ENCODE measurements at places on chromosomes 3 and 15.
A peak's percentile ranks its signal among the peaks of the same experiment; 100 is the strongest.

DNA sequence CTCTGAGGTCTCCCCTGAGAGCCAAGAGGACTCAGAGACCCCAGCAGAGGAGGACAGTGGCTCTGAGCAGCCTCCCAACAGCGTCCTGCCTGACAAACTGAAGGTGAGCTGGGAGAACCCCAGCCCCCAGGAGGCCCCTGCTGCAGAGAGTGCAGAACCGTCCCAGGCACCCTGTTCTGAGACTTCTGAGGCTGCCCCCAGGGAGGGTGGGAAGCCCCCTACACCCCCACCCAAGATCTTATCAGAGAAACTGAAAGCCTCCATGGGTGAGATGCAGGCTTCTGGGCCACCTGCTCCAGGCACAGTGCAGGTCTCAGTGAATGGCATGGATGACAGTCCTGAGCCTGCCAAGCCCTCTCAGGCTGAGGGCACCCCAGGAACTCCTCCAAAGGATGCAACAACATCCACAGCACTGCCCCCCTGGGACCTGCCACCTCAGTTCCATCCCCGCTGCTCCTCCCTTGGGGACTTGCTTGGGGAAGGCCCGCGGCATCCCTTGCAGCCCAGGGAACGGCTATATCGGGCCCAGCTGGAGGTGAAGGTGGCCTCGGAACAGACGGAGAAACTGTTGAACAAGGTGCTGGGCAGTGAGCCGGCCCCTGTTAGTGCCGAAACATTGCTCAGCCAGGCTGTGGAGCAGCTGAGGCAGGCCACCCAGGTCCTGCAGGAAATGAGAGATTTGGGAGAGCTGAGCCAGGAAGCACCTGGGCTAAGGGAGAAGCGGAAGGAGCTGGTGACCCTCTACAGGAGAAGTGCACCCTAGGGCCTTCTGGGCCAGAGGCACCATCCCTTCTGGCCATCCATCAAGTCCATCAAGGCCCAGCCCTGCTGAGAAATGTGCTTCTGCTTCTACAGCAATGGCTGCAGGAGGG lies 23.6 kb downstream of the PLEKHO2 start:
- no peak for DNase-seq
- H3K27me3 ChIP-seq = no peaks in the 10 kb centered on the region
- H3K27ac ChIP-seq = peak overlapping the region; percentile 62
- no peak overlapping the region for H3K4me3 ChIP-seq

DNA sequence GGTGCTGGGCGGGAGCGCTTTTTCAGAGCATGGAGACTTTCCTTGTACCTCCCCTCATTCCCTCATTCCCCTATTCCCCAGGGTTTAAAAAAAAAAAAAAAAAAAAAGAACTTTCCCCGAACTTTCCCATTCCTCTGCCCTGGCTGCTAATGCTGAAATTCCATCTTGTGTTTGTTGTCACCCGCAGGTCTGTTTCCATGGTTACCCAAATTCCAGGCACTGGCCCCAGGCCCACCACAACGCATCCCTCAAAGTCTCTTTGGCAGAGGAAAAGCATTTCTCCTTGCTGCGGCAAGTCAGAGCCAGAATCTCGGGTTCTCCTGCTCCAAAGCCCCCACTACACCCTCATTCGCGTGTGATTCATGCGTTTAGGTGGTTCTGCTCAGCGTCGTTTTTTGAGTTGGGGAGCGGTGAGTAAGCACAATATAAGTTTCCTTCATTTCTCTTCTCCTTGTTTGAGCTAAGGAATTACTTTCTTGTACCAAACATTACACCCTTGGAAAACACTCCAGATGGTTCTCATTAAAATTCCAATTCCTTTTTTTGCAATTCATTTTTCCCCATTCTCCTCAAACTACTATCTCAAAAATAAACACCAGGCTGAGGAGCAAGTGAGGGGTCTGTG lies 21.6 kb downstream of the ANAPC13 start:
- H3K36me3 ChIP-seq = no peaks in the 10 kb centered on the region
- H3K27ac ChIP-seq = no peak overlapping the region
- DNase-seq = no peak
- no peaks in the 10 kb centered on the region for H3K4me1 ChIP-seq

DNA sequence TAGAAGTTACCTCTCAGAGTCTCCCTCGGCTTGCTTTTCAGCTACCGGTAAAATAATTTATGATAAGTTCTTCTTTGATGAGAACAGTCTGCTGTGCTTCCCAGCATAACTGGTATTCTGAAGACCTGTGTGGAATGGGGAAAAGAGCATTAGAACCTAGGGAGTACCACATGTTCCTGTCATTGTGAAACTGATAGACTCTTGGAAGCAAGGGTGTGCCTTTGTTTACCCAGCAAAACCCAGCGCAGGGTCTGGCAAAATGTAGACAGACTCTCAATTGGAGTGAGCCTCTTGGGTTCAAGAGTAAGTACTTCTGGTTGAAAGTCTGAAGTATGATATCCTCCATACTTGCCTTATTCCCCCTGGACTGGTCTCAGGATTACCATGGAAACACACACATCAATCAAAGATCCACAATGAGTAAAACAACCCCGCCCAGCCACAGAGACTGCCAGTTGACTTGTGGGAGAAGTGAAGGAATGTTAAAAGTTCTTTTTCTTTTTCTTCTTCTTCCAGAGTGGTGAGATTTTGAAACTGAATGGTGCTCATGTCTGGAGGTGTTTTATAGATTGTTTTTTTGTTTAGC lies 652.4 kb upstream of the NAALADL2 start:
- H3K4me1 ChIP-seq = no peaks in the 10 kb centered on the region
- H3K4me3 ChIP-seq = no peak overlapping the region
- H3K27me3 ChIP-seq = no peaks in the 10 kb centered on the region
- H3K36me3 ChIP-seq = no peaks in the 10 kb centered on the region
- no peak overlapping the region for H3K27ac ChIP-seq

- no peak overlapping the region for H3K4me3 ChIP-seq
- H3K4me1 ChIP-seq = peaks cover 17% of the 10 kb centered on the region
- H3K27me3 ChIP-seq = no peaks in the 10 kb centered on the region
- no peaks in the 10 kb centered on the region for H3K36me3 ChIP-seq
- no peak for DNase-seq
- no peak overlapping the region for H3K27ac ChIP-seq
Observed at GRCh38 chr3:190562866-190563510, 49.1 kb downstream of the IL1RAP start.

DNA sequence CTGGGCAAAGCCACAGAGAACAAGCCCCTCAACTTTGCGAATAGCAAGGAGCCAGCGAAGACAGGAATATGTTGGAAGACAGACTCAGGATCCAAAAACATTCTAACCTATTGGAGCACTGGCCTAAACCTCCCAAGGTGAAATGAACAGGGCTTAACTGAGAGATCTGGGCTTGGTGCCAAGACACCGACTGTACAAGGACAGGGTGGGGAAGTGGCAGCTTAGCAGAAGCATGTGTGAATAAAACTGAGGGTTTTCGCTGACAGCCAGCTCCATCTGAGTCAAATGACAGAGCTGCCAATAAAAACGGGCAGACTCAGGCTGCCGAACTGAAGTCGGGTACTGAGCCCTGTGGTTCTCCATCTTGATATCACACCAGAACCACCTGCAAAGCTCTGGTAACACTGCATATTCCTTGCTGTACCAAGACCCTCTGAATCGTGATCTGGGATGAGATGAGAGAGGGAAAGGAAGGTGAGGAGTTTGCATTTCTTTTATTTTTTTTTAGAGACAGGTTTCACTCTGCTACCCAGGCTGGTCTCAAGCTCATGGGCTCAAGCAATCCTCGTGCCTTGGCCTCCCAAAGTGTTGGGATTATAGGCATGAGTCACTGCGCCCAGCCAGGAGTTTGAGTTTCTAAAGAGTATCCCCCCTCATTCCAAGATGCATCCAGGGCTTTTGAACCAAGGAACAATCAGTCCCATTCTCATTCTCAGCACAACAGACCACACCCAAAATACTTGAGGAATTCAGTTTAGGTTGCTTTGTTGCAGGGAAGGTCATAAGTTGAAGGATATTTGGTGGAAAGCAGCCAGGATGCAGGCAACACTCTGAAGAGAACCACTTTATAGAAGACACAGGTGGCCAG lies 6.0 kb upstream of the PLCB2 start:
- no peak overlapping the region for H3K4me3 ChIP-seq
- H3K4me1 ChIP-seq = peaks cover 28% of the 10 kb centered on the region
- peak; percentile 64 for DNase-seq

DNA sequence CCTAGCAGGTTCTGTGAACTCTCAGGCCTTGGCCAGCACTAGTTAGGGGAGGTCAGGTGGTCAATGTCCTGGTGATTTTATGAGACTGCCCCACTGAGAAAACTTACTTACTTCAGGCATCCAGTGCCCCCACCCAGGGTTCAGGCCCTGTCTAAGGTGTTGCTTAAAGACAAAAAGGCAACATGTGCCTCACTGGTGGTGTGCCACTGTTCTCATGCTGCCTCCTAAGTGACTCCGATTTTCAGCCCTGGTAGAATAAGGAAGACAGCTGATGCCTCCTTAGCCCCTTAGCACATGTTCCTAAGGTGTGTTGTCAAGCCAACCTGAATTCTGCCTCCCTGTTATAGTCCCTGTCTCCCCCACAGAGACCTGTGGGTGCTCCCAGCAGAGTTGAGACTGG lies 5.3 kb downstream of the RBM15B start:
- no peak overlapping the region for H3K4me3 ChIP-seq
- peak overlapping the region; percentile 40 for H3K27ac ChIP-seq
- DNase-seq = no peak
- H3K36me3 ChIP-seq = peaks cover 73% of the 10 kb centered on the region
- peaks cover 22% of the 10 kb centered on the region for H3K4me1 ChIP-seq

GRCh38 chr3:31785734-31786133 lies 195.3 kb downstream of the OSBPL10 start:
- H3K4me3 ChIP-seq = no peak overlapping the region
- no peaks in the 10 kb centered on the region for H3K4me1 ChIP-seq
- no peak overlapping the region for H3K27ac ChIP-seq

DNA sequence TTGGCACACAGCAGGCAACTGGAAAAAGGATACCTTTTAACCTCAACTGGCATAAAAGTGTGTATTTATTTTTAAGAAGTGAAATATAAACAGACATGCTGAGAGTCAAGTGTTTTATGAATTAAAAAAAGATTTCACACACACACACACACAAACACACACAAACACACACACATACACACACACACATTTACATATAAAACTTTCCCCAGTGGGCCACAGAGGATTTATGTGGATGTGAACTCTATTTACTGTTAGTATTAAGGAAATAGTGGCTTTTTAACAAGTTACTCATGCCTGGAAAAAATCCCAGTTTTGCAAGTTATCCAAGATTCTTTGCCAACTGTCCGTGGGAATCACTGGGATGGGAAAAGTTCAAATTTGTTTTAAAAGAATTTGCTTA lies 725.9 kb upstream of the NR2F2 start:
- H3K36me3 ChIP-seq = no peaks in the 10 kb centered on the region
- H3K27ac ChIP-seq = no peak overlapping the region
- no peak for DNase-seq
- no peak overlapping the region for H3K4me3 ChIP-seq

GRCh38 chr15:93173369-93173768 lies 84.4 kb upstream of the RGMA start:
- no peak for DNase-seq
- no peaks in the 10 kb centered on the region for H3K36me3 ChIP-seq
- no peak overlapping the region for H3K27ac ChIP-seq
- H3K4me1 ChIP-seq = peaks cover 4% of the 10 kb centered on the region

DNA sequence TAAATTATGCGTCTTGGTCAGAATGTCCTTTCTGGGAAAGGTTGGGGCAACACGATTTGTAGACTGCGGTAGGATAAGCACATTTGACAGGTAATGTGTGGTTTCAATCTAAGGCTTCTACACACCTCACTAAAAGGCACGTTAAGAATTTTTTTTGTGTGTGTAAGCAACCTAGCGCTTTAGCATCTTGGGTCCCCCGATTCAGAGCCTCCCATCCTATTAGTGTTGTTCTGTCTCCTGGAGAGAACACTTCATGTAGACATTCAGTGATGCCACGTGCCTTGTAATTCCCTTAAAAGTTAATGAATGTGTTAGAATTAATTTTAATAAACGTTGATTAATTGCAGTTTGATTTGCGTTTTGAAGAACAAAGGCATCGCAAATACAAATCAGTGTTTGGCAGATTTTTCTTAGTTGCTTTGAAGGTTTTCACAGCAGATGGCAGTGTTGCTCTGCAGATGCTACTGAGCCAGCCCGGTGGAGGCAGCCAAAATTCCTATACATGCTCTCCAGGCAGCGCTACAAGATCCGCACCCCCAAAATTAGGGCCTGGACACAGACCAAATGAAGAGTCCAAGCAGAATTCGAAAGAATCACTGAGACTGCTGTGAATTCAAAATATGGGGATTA lies 63.5 kb downstream of the OTOL1 start:
- no peak for DNase-seq
- H3K36me3 ChIP-seq = no peaks in the 10 kb centered on the region
- H3K27me3 ChIP-seq = no peaks in the 10 kb centered on the region
- no peak overlapping the region for H3K4me3 ChIP-seq
- H3K27ac ChIP-seq = no peak overlapping the region

GRCh38 chr3:7285505-7285904 lies 424.6 kb downstream of the GRM7 start:
- no peak overlapping the region for H3K4me3 ChIP-seq
- no peaks in the 10 kb centered on the region for H3K27me3 ChIP-seq
- no peaks in the 10 kb centered on the region for H3K36me3 ChIP-seq
- H3K27ac ChIP-seq = no peak overlapping the region

DNA sequence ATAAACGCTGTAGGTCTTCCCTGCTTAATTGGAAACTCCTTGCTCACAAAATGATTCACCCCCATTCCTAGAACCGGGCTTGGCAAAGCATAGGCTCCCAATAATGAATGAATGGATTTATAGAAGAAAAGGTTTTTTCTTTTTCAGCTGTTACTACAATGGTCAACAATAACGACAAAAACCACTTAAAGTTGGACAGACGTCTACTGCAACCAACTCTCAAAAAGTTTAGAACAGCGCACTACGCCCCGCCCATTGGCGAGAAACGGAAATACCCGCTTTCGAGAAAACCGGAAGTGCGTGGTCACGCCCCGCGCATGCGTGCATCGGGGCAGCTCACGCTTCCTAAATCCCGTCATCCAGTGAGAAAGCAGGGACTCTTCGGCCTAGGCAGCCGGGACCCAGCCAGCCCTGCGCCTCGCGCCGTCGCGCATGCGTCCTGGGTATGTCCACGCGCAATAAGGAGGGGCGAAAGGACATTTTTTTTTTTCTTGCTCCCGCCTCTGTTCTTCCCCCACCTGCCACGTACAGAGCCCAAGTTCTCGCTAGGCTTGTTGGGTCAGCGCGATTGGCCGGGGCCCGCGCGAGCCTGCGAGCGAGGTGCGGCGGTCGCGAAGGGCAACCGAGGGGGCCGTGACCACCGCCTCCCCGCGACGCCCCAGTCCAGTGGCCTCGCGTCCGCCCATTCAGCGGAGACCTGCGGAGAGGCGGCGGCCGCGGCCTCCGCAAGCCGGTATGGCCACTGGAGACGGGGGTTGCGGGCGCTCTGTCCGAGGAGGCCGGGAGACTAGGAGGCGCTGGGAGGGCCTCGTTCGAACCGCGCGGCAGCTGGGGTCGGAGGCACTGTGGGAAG lies at the start of gene TFG:
Gene TFG, plus strand, starts transcription at position 506 of the 853 bp plus-strand sequence. CDS start 4,192 bp downstream, outside the sequence.
- peaks cover 18% of the 10 kb centered on the region for H3K4me1 ChIP-seq
- H3K27ac ChIP-seq = peak within 1 kb of the TSS; percentile 75
- peak within 1 kb of the TSS; percentile 87 for H3K4me3 ChIP-seq
- no peaks in the 10 kb centered on the region for H3K27me3 ChIP-seq
- H3K36me3 ChIP-seq = peaks cover 9% of the 10 kb centered on the region
- peak; percentile 100 for DNase-seq

- no peaks in the 10 kb centered on the region for H3K27me3 ChIP-seq
- DNase-seq = no peak
- H3K27ac ChIP-seq = no peak overlapping the region
- H3K4me3 ChIP-seq = no peak overlapping the region
- no peaks in the 10 kb centered on the region for H3K36me3 ChIP-seq
Observed at GRCh38 chr3:22928216-22929110, 274.7 kb upstream of the UBE2E2 start.

All from CD14-positive monocyte (primary cell).